Panc1 (cell line): ENCODE measurements at places on chromosomes 6 and 20. TPM values are rescaled to one million over a fixed set of nuclear protein-coding genes. Genes with fewer than 3 reads are reported as not detected.

The ATF6B gene
- 127 TPM for total RNA-seq

The BPIFB2 gene
- total RNA-seq = not detected

The ARMH2 gene
- not detected for total RNA-seq

The FLRT3 gene
- total RNA-seq = 0.67 TPM

The B3GALT4 gene
- total RNA-seq = 6.0 TPM

The LY6G6F gene
- not detected for total RNA-seq

The CPXM1 gene
- total RNA-seq = not detected
